ENCODE measurements at places on chromosomes 16 and 17. TPM values are rescaled to one million over a fixed set of nuclear protein-coding genes. Genes with fewer than 3 reads are reported as not detected.

DNA sequence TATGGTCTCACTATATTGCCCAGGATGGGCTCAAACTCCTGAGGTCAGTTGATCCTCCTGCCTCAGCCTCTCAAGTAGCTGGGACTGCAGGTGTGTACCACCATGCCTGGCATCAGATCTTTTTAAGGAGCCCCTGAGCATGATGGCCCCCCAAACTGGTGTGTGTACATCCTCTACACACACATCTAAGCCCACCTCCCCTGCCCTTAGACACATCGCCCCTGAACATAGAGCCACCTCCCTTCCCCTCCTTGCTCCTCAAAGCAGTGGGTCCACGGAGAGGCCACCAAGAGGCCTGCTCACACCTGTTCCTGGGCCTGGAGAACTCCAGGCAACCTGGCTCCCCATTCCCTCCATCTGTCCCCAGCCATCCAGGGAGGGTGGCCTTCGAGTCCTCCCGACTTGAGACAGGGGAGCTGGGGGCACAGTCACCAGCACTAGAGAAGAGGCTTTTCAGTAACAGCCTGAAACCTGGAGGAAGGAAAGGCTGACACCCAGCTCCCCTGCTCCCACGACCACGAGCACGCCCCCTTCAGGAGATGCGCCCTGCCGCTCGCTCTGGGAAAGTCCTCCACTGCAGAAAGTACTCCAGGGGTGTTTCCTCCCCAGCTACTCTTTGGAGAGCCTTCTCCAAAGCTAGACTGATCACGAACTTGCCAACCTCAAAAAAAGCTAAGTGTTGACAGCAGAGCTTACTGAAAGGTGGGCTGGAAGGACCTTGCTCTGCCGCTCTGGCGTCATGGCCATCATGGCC is 12.6 kb upstream of the PRR29 start:
- H3K27ac ChIP-seq = no peak overlapping the region
- peaks cover 4% of the 10 kb centered on the region for H3K4me1 ChIP-seq
- no peaks in the 10 kb centered on the region for H3K36me3 ChIP-seq
- H3K4me3 ChIP-seq = no peak overlapping the region

DNA sequence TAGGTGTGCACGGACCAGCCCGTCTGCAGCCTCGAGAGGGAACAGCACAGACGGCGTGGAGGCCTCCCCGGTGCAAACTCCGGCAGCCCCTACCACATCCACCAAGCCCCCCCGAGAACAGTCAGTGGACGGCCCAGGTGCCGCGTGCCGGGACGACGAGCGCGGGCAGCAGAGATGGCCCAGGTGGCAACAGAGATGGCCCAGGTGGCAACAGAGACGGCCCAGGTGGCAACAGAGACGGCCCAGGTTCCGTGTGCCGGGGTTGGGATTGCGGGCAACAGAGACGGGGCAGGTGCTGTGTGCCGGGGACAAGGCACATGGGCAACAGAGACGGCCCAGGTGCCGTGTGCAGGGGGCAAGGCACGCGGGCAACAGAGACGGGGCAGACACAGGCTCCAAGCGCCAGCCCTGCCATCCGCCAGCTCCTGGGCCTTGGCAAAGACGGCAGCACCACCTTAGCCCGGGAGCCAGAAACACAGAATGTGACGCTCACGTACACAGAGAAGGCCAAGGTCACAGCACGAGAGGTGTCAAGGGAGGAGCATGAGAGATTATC is 31.1 kb downstream of the RPH3AL start:
- no peak overlapping the region for H3K4me3 ChIP-seq
- H3K4me1 ChIP-seq = no peaks in the 10 kb centered on the region
- no peaks in the 10 kb centered on the region for H3K36me3 ChIP-seq
- DNase-seq = no peak
- H3K27me3 ChIP-seq = peaks cover 4% of the 10 kb centered on the region

DNA sequence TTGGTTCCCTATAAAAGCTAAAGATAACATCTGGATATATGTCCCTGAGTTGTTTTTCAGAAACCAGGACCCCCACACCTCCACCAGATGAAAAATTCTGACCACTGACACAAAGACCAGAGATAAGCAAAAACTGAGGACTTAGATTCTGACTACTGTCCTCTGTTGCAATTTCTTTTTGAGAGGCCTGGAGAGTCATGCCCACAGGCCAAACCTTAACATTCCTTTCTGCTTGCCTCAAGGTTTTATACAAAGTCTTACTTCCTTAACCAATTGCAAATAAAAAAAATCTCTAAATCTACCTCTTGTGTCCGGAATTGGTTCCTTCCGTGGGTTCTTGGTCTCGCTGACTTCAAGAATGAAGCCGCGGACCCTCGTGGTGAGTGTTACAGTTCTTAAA is 228.5 kb downstream of the ABCC12 start:
- no peak for DNase-seq
- H3K27ac ChIP-seq = no peak overlapping the region
- no peaks in the 10 kb centered on the region for H3K27me3 ChIP-seq
- peaks cover 9% of the 10 kb centered on the region for H3K4me1 ChIP-seq
- no peak overlapping the region for H3K4me3 ChIP-seq

Gene PRPSAP2
- 39.1 TPM for polyA plus RNA-seq

Measured in keratinocyte (primary cell).